Stimulated activated CD8-positive, alpha-beta memory T cell treated with anti-CD3 and anti-CD28 coated beads, Interleukin-7, amount 100 ng/mL, for 24 hours (primary cell): ENCODE measurements at places on chromosomes 7 and 10.

DNA sequence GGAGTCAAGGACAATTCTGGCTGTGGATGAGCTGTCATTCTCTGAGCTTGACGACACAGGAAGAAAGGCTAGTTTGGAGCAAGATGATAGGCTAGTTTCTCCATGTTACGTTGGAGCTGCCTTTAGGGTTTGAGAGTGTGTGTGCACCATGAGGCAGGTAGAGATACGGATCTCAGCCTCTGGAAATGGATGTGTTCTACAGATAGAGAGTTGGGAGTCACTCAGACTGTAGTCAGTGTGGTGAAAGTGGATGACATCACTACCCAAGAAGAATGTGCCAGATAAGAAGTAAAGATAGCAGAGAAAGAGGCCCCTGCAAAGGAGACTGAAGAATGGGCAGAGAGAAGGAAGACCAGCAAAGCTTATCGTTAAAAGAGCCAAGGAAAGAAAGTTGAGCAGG lies 42.4 kb downstream of the PNLIPRP3 start:
- no peak for DNase-seq

DNA sequence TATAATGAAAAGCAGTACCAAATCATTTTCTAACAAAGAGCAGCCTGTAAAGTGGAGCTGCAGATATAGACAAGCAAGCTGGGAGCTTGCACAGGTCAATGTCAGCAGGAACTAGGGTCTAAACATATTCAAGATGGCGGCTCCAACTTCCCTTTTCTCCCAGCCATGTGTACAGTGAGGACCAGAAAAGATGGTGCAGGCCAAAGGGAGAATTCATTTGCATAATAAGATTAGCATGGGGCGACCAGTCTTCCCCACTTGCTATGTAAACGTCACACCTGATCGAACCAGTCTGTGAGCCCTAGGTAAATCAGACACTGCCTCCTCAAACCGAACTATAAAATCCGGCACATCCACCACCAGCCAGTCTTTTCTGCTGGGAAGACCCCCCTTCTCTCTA lies 4.4 kb upstream of the RAPGEF5 start:
- no peak for DNase-seq

- peak; percentile 5 for DNase-seq
These were observed 131.9 kb downstream of the CALCR start for GRCh38 chr7:93442478-93443224.

GRCh38 chr7:156080596-156080995 lies 268.3 kb upstream of the SHH start:
- no peak for DNase-seq

DNA sequence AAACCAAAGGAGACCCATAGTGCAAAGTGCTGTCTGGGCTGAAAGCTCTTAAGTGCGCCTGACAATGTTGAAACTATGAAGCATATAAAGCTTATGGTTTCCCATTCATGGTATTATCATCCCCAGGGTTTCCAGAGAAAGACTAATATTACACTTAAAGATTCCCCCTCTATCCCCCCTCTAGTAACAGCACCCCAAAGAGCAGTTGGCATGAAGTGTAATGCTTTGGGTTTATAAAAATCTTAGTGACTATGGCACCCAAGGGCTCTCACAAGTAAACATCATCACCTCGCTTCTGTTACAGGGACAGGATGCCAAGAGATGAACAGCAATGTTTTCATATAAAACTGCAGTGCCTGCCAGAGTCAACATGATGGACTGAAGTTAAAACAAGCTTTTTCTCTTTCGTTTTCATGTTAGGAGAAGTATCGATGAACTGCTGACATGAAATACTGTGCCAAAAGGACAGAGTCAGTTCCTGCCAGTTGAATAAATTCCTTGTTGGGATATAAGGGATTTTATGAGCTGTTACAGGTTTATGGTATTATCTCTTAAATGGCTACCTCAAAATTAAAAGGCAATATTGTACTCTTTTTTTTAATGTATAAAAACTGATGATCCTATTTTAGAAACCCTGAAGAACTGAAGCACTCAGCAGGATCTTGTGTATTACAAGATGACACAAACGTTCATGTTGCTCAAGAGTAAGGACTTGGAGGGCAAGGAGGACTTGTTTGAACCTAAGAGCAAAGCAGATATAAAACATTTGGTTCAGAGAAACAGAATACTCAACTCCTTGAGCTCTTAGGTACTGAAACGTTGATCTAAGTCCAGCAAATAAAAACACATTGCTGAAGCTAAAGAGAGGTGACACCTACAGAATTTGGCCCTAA lies 203.7 kb upstream of the IMMP2L start:
- DNase-seq: no peak

DNA sequence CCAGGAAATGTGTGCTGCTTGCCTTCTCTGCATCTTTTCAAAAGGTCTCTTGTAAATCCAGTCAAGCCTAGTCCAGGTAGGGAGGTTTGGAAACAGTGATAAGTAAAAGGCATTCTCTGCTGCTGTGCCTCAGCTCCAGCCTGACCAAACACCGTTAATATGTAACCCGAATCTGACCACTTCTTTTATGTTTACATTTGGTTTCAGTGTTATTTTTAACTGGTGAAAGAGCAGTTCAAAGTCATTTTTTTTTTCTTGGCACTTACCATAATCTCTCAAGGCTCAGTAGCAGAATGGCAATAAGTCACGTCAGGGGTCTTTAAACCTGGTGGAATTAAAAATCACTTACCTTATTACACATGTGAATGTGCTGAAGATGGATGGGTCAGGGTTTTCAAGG lies 216.8 kb downstream of the PTEN start:
- no peak for DNase-seq

GRCh38 chr7:86012971-86013370 lies 630.7 kb upstream of the GRM3 start:
- DNase-seq: no peak
